CD4-positive, alpha-beta T cell (primary cell): ENCODE measurements at places on chromosomes 11 and 22. TPM values are rescaled to one million over a fixed set of nuclear protein-coding genes. Genes with fewer than 3 reads are reported as not detected.

- no peak for DNase-seq
- H3K4me1 ChIP-seq: no peaks in the 10 kb centered on the region
- H3K27ac ChIP-seq: no peak overlapping the region
- no peak overlapping the region for H3K4me3 ChIP-seq
- H3K36me3 ChIP-seq: no peaks in the 10 kb centered on the region
Observed at GRCh38 chr11:80165744-80166143, 724.9 kb upstream of the TENM4 start.

The JAML gene
- 26.7 TPM for total RNA-seq

- peak overlapping the region; percentile 94 for H3K27ac ChIP-seq
- H3K36me3 ChIP-seq: peaks cover 65% of the 10 kb centered on the region
- peak overlapping the region; percentile 69 for H3K4me3 ChIP-seq
- H3K4me1 ChIP-seq: peaks cover 63% of the 10 kb centered on the region
- no peak for DNase-seq
Observed at GRCh38 chr11:208917-209260, 1.4 kb downstream of the RIC8A start.

- H3K27me3 ChIP-seq: no peaks in the 10 kb centered on the region
- H3K4me3 ChIP-seq: no peak overlapping the region
- no peak overlapping the region for H3K27ac ChIP-seq
- peaks cover 10% of the 10 kb centered on the region for H3K36me3 ChIP-seq
- H3K4me1 ChIP-seq: no peaks in the 10 kb centered on the region
Observed at GRCh38 chr11:59801160-59801706, 9.3 kb downstream of the MRPL16 start.

DNA sequence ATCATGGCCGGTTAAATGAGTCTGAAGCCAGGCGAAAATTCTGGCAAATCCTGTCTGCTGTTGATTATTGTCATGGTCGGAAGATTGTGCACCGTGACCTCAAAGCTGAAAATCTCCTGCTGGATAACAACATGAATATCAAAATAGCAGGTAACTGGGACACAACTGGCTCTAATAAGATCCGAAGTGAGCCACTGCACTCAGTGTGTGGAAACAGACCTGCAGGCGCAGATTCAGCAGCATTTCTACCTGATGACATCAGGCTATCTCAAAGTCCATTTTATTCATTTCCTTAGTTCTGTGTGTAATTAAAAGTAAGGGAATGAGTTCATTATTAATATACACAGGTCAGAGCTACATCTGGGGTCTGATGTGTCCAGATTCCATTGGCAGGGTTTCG lies 78.2 kb downstream of the PPP2R1B start:
- no peaks in the 10 kb centered on the region for H3K4me1 ChIP-seq
- no peak overlapping the region for H3K4me3 ChIP-seq
- no peaks in the 10 kb centered on the region for H3K27me3 ChIP-seq
- no peak overlapping the region for H3K27ac ChIP-seq

GRCh38 chr11:2990617-2991451 lies 1.3 kb downstream of the NAP1L4 start:
- H3K27me3 ChIP-seq: no peaks in the 10 kb centered on the region
- H3K36me3 ChIP-seq: peaks cover 5% of the 10 kb centered on the region
- DNase-seq: no peak
- peak overlapping the region; percentile 78 for H3K27ac ChIP-seq
- peak overlapping the region; percentile 95 for H3K4me3 ChIP-seq
- peaks cover 33% of the 10 kb centered on the region for H3K4me1 ChIP-seq
